ENCODE measurements at places on chromosomes 13 and 19.

DNA sequence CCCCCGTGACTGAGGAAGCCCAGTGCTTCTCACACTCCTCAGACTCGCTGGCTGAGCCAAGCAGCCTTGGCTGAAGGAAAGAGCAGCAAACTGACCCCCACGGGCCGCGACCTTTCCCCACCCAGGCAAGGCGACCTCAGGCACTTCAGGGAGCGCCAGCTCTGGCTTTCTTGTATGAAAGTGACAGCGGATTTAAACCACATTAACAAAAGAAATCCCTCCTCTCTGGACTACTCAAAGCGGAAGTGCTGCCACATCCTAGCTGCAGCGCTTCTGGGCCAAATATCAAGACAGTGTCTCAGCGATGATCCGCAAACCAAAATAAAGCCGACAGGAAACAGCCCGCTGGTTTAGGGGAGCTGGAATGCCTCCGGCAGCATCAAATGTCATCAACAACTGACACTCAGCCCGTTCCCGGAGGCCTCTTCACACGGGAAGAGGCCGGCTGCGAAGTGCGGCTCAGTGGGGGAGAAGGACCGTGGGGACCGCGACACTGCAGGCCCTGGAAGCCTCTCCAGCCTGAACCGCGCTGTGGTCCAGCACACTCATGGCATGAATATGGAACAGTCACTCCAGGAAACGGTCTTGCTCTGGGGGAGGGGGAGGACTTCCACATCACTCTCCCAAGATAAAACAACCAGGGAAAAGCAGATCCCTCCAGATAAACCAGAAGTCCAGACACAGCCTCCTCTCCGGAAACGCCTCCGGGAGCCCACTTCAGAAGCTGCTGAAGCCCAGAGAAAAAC lies 1.4 kb downstream of the RASA3 start:
- peak; percentile 88 for DNase-seq

- no peak for DNase-seq
Observed at GRCh38 chr13:113110852-113111315, 5.3 kb downstream of the F7 start.

DNA sequence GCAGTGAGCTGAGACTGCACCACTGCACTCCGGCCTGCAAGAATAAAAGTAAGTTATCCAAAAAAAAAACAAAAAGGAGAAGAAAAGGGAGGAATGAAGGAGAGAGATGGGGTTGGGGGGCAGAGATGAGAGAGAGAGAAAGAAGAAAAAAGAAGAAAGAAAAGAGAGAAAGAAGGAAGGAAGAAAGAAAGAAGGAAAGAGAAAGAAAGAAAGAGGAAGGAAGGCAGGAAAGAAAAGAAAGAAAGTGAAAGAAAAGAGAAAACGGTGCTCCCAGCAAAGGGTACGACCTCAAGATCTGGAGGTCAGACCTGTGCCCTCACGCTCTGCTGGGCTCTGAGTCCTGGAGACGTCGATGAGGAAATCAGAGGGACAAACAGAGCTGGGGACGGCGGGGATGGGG lies 3.7 kb downstream of the A1BG start:
- DNase-seq: no peak

GRCh38 chr19:18791315-18791678 lies 192 bp upstream of the COMP start:
- DNase-seq: no peak

- no peak for DNase-seq
Observed at GRCh38 chr13:36332986-36333385, 13.2 kb downstream of the SPART start.

DNA sequence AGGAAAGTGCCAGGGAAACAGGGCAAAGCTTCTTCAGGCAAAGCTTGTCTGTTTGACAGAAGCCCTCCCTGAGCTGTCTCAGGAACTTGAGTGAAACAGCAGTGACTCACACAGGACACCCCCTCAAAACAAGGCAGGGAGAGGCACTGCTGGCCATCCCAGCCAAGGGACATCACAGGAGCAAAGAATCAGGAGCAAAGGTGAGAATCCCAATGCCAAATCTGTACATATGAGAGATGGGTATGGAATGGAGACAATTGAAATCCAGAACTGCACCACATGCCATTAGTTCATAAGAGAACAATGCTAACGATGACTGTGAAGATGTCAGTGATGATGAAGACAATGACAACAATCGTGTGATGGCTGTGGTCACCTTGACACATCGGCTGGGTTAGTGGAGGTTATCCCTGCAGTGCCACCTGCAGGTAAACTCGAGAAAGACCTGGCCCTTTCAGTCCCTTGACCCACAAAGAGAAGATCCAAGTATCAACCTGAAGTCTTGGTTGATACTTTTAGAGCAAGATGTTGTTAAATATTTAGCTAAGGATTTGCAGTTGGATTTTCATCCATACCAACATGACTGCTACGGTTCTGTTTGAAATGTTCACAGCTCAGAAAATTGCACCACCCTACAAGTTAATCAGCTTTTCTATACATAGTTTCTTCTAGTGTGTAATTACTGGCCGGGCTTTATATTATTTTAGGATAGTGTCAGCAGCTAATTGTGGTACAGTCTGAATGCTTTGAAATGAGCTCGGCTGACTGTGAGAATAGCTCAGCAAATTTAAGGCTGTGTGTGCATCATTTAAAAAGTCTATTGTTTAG lies 42.0 kb upstream of the IPO5 start:
- peak; percentile 8 for DNase-seq

DNA sequence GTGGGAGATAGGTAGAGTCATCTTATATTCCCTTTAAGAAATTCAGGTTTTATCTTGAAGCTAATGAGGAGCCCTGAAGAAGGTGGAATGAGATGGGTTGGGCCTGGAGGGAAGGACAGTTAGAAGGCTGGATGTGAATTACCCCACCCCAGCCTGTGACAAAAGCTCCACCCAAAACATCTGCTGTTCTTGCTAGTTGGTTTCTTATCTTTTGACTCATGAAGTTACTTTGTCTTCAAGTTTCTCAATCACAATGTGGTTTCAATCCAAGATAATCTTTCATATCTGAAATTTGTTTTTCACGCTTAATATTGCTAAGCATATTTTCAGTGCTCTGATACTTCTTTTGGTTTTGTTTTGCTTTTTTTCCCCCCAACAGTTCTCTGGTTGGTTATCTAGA lies 38.3 kb upstream of the HMGB1 start:
- peak; percentile 6 for DNase-seq

GRCh38 chr19:14088634-14089411 lies 1.7 kb downstream of the SAMD1 start:
- DNase-seq: no peak

DNA sequence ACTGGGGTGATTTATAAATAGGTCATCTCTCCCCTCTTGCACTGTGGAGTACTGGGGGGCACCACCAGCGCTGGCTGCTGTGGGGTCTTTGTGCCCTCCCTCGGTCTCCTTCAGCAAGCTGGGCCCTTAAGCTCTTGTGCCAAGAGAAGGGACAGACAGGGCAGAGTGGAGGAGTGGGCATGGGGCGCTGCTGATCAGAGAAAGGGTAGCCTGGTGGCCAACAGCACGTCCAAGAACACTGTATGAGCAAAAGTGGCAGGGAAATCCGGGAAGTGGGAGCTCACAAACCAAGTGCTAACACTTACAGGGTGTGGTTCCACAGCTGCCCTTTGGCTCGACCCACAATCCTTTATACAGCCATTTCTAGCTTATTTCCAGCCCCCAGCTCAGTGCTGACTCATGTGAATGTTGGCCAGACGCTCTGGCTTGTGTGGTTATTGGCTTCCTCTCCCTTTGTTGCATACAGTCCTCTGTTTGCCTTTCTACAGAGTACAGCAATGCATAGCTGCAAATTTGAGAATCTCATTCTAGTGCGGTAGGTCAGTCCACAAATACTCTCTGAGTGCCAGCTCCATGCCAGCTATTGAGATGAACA lies 298.8 kb downstream of the SHISA2 start:
- DNase-seq: no peak

- DNase-seq: peak; percentile 76
Observed at GRCh38 chr19:4768934-4769777, 22.4 kb upstream of the FEM1A start.

DNA sequence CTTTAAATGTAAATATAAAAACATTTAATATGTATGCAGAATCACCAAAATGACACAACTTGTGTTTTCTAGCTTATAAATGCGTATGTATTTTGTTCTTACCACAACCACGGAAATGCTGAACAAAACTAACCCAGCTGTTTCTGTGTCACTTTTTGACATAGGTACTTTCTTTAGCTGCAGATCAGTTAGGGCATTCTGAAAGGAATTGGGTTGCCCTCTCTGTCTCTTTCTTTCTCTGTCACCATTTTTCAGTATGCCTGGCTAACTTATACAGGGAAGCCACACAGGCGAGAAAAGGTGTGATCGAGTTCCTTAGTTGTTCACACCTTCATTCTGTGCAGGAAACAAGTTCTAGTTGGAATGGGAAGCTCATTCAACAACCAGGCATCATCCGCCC lies 72.6 kb upstream of the ARGLU1 start:
- DNase-seq: no peak

- no peak for DNase-seq
Observed at GRCh38 chr13:52832313-52832712, 16.1 kb downstream of the PCDH8 start.

DNA sequence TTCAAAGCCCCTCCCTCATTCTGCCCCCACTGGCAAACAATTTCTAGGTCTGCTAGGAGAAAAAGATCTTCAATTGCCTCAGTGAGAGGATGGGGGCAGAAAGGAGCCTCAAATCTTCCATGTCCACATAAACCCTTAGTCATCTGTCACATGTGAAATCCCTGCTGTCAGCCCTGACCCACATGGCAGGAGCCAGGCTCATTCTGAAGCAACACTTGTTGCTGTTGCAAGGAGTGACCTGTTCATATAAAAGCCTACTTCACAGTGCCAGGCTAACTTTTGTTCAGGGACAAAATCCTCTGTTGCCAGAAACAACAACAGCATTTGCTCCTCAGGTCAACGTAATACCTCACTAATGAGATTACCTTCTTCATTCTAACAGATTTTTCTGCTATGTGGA lies 70.5 kb downstream of the IRS2 start:
- DNase-seq: peak; percentile 89

GRCh38 chr13:77508959-77509620 lies 26.4 kb upstream of the SCEL start:
- no peak for DNase-seq

DNA sequence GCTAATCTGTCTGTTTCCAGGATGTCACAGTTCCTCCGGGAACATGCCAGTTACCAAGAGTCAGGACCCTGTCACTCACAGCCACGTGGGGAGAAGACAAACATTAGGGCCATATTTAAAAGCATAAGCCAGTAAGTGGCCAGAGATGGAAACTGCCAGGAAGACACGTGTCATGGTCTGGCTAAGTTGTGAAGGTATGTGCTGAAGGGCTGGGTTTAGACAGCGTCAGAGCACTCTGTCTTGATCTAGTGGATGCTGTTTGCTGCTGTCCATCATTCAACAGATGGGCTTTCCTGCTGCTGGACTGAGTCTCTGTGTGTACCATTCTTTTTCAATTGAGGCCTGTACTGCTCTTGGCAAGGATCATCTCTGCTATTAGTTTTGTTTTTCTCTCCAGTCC lies 128.6 kb downstream of the HS6ST3 start:
- no peak for DNase-seq

- no peak for DNase-seq
Observed at GRCh38 chr19:54254195-54254906, 2.7 kb downstream of the LILRB5 start.

DNA sequence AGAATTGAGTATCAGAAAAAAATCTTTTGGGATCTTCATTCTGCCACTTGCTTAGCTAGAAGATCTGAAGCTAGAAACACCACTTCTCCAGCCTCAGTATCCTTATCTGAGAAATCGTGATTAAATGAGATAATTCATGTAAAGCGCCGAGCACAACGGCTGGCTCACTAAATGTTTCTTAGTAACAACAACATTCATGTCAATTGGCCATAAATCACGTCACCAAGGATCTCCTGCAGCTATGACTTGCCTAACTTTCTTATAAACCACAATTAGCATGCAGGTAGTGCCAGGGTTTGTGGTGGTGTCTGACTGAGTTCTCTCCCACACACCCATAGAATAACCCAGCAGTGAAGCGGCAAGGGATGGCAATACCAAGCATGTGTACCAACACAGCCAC lies 501.3 kb downstream of the EFNB2 start:
- no peak for DNase-seq

DNA sequence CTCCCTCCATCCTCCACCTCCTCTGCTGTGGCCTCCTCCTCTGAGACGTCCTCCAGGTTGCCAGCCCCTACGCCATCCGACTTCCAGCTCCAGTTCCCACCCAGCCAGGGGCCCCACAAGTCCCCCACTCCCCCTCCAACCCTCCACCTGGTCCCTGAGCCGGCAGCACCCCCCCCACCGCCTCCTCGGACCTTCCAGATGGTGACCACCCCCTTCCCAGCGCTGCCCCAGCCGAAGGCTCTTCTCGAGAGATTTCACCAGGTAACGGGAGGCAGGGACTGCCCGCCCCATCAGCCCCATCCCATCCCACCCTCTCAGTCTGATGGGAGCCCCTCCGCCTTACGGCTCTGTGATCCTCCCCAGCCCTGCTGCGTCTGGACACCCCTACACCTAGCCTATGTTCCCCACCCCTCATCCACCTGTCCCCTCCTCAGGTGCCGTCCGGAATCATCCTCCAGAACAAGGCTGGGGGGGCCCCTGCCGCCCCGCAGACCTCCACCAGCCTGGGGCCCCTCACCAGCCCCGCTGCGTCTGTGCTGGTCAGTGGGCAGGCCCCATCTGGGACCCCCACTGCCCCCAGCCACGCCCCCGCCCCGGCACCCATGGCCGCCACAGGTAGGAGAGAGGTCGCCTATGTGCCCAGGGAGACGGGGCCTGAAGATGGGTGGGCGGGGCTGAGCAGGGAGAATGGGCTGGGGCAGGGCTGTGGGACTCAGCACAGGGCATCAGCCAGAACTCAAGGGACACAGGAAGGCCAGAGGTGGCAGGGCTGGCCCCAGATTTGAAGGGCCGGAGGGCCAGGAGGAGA lies 18.6 kb upstream of the EHD2 start:
- DNase-seq: no peak

DNA sequence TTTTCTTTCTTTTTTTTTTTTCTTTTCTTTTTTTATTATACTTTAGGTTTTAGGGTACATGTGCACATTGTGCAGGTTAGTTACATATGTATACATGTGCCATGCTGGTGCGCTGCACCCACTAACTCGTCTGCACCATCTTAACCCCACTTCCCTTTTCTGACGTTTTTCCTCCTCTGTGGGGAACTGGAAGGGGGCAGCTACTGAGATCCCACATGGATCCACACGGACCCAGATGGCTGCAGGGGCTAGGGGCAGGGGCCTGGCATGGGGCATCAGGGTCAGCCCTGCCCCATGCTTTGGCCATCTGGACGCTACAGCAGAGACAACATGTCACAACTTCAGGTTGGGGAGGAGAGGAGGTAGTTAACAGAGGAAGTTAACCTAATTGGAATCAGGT lies 54.3 kb downstream of the RUBCNL start:
- no peak for DNase-seq

GRCh38 chr13:68895696-68896095 lies 1211.9 kb upstream of the ATXN8OS start:
- DNase-seq: no peak
